ELF-1 (cell line): ENCODE measurements at places on chromosomes 3 and 15.

- DNase-seq: no peak
These were observed 14.7 kb downstream of the TIMP4 start for GRCh38 chr3:12143949-12144504.

GRCh38 chr15:101193806-101194545 lies 57.9 kb downstream of the CHSY1 start:
- DNase-seq: no peak

- DNase-seq: no peak
These were observed 2.4 kb downstream of the SIAH2 start for GRCh38 chr3:150760431-150761200.

- peak; percentile 82 for DNase-seq
These were observed 1.4 kb upstream of the GHSR start for GRCh38 chr3:172449466-172450149.

DNA sequence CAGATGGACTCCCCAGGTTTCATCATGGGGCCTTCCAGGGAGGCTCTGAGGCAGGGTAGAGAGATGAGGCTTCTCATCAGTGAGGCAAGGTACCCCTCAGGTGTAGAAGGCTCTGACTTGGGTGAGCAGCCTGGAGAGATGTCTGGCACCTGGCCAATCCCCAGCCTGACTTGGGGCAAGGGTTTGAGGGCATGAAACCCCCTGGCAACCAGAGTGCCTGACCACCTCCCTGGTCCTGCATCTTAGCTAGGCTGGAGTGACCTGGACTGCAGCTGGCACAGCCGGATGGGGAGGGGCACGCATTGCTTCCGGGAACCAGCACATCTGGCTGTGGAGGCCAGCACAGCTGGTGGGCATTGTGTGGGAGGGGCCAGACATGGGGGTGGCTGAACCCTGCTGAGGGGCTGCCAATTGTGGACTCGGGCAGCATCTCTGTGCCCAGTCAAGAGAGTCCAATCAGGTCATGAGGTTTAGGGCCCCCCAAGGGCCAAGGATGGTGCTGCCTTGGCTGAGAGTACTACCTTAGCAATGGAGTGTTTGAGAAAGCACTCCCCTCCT lies 1.9 kb downstream of the ZBTB47 start:
- DNase-seq: peak; percentile 32

DNA sequence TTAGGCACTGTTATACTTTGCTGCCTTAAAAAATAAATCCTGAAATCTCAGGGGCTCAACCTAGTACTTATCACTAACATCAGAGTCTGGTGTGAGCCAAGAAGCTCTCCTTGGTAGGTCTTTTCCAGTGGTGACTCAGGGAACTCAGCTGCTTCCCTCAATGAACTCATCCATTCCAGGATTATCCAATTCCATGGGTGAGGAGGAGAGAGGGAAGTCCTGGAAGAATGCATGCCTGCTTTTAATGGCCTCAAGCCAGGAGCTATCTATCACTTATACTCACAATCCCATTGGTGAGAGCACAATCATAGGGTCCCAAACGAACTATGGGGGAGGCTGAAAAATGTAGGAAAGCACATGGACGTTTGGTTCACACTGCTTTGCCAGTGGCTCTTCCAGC lies 113.6 kb downstream of the POLR2M start:
- DNase-seq: no peak

- no peak for DNase-seq
These were observed 165.2 kb upstream of the MYRIP start for GRCh38 chr3:39644176-39644575.

DNA sequence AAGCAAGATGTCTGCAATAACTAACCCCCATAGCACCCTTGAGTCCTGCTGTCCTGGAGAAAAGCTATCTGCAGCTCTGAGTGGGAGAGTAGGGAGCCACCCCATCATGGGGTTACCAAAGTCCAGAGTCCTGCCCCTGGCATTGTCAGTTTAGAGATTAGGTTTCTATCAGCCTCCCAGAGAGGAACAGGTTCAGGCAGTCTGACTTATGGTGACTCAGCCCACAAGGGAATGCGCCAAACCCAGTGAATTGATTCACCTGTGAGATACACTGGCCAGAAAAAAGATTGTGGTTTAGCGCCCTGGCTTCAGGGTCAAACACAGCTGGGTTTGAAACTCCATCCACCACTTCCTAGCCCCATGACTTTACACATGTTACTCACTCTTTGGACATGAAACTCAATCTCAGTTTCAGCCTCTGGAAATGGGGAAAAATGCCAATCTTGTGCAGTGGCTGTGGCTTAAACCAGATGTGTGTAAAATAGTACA lies 263.6 kb upstream of the HES1 start:
- DNase-seq: peak; percentile 75

DNA sequence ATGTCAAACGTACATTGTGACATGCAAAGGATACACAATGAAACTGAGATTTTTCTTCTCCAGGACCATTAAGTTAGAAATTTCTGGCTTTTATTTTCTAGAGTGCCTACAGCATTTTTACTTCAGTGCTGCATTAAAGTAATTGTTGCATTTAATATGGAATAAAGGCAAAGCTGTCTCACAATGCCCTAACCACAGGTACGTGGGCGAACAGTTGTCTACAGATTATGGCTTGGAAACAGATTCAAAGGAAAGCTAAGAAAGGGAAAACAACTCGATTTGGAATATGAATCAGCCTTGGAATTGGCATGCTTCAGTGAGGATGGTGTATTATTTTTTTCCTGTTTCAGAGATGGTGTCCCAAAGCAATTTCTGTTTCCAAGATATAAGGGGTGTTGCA lies 79.1 kb upstream of the TUSC7 start:
- no peak for DNase-seq
